ENCODE measurements at places on chromosomes 2 and 18.

DNA sequence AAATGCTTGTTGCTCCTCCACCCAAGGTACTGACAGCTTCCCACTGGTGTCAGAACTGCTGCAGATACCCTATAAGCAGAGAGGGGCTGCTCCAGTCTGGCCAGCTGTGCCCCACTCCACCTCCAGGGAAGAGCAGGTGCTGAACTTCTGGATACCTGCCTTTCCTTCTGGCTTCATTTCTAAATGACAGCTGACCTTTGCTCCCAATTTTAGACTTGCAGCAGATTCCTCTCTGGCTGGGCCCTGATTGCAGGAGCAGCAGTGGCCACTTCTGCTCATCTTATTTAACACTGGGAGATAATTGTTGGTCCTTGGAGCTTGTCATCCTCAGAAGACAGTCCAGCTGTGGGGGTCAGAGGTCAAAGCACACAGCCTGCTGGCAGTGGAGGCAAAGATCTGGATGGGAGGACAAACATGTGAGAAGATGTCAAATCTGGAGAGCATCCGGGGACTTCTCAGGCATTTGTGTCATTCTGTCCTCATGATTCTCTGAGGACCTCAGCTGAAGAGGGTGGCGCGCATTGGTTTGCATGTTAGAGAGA is 38.9 kb downstream of the SETBP1 start:
- no peak for DNase-seq

DNA sequence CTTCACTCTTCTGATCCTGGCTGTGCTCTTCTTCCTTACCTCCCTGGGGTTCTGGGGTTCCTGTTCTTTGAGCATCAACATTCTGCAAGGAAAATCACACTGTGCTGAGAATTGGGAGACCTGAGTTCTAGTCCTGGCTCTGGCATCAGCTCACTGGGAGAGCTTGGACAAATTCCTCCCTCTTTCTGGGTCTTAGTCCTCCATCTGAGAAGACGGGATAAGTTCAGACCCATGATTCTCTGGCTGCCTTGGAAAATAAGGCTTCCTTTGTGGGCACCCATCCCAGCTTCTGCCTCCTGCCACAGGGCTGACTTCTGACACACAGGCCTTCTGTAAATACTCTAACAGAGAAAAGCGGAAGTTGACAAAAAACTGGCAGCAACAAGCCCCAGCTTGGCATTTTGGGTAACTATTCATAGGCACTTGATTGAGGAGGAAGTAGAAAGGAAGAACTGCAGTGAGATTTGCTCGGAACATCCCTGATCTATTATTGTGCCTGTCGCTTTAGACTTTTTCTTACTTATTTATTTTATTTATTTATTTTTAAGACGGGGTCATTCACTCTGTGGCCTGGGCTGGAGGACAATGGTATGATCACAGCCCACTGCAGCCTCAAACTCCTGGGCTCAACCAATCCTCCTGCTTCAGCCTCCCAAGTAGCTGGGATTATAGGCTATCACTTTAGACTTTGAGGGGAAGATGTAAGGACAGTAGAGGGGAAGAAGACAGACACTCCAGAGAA is 7.9 kb downstream of the PCBP1 start:
- DNase-seq: peak; percentile 44

- no peak for DNase-seq
Observed at GRCh38 chr18:57083485-57083884, 63.4 kb upstream of the BOD1L2 start.

DNA sequence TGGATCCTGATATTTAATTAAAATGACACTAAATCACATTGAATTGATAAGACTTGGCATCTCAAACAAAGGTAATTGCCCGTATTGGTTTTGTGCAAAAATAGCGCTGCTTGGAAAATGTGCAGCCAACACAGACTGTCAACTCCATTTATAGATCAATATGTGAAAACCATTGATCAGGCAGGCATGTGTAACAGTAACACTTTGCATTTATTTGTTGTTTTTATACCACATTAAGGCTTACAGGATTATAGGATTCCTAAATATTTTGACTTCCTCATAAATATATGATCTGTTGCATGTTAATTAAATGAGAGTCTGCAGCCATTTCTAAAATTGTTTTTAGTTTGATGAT is 30.2 kb downstream of the ARHGAP15 start:
- no peak for DNase-seq

GRCh38 chr2:230664844-230665243 is 47.8 kb upstream of the CAB39 start:
- DNase-seq: no peak

GRCh38 chr18:32769071-32769585 is 3.7 kb downstream of the KLHL14 start:
- DNase-seq: no peak

- no peak for DNase-seq
Observed at GRCh38 chr18:33711514-33711913, 133.5 kb downstream of the ASXL3 start.

Measured in activated CD8-positive, alpha-beta memory T cell treated with anti-CD3 and anti-CD28 coated beads, Interleukin-2, amount 50 U/mL, for 4 hours (primary cell).